ENCODE measurements at places on chromosomes 2 and 18. TPM values are rescaled to one million over a fixed set of nuclear protein-coding genes. Genes with fewer than 3 reads are reported as not detected.

The C2orf80 gene
- not detected for total RNA-seq

The RUFY4 gene
- total RNA-seq = not detected

The FEV gene
- total RNA-seq = not detected

The PTPRN gene
- total RNA-seq = not detected

The ACADL gene
- not detected for total RNA-seq

The MTLN gene
- total RNA-seq = 25.5 TPM
